ENCODE measurements at places on chromosomes 4 and X. TPM values are rescaled to one million over a fixed set of nuclear protein-coding genes. Genes with fewer than 3 reads are reported as not detected.

Gene TRAM1L1
- 0.57 TPM for total RNA-seq

DNA sequence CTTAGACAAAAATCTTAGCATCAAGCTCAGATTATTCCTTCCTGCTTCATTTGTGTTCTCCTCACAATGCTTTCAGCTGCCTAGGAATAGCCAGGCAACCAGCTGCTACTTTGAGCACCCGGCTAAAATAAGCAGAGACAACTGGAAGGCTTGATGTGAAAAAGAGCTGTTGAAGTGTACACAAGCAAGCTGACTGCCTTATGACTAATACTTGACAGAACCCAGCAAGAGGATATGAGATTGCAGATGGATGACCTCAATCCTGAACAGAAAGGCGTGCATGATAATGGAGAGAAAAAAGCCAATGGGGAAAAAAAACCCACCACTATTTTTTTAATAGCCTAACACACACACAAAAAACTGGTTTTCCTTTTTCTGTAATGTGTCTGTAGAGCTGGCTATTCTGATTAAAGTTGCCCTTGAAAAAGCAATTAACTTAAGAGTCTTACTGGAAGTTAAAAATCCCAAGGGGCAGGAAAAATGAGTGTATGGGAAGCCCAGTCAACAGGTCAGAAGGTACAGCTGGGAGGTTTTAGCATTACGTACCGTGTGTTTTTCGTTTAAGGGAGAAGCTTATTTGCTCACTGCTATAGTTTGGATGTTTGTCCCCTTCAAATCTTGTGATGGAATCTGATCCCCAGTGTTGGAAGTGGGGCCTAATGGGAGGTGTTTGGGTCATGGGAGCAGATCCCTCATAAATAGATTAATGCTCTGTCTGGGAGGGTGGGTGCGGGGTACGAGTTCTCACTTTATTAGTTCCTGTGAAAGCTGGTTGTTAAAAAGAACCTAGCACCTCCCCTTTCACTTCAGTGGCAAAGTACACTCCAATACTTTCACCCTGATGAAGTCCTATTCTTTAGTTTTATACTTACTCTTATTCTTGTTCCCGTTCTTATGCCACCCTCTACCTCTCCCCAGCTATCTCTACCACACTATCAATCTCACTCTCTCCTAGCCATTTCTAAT, 37.1 kb upstream of the HERC6 start:
- DNase-seq, result no peak

Gene SMIM43
- total RNA-seq, result not detected

DNA sequence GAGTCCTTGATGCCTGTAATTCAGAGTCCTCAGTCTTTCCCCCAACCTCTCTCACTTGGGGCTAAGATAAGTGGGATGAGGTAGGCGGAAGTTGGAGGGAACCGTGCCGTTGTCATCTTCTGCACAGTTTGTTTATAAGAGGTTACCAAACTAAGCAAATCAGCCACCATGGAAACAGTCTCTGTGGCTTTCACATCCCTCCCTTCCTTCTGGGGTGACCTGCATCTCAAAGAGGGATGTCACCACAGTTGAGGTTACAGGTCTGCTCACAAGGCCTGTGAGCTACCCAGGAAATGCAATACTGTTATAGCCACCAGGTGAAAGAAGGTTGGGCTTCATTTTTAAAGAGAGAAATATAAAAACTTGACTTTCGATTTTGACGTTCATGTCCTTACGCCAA, 26.3 kb downstream of the RTL5 start:
- DNase-seq, result no peak

DNA sequence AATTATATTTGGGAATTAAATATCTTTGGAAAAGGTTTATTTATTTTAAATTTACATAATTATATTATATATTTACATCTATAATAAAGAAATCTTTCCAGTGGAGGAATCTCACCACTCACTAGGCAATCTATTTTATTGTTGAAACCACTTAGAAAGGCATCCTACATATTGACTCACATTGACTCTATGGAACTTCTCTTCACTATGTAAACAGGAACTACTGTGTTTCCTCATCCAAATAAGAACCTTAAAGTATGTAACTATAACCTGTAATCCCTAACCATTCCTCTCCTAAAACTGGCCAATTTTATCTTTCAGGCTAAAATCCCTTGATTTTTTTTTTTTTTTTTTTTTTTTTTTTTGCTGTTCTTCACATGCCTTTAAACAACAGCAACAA, 268.7 kb downstream of the MAPK10 start:
- no peak for DNase-seq

DNA sequence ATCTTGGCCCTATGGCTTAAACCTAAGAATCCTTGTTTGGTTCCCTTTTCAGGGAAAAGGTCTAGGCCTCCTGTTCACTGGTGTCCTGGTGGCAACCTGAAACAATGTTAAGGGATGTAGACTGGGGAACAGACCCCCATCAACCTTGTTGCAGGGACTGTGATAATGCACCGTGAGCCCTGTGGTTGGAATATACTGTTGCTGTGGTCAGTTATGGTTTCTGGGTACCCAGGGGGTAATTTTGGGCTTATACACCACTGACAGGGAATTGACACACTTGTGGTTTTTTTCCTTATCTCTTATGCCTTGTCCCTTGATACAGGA, 64.0 kb upstream of the WDR1 start:
- DNase-seq, result no peak

GRCh38 chr4:148067301-148067916, 335.5 kb downstream of the ARHGAP10 start:
- DNase-seq, result no peak

GRCh38 chrX:119238557-119238956, 2.5 kb downstream of the PGRMC1 start:
- DNase-seq, result no peak

Gene FAM53A
- 0.49 TPM for total RNA-seq

- no peak for DNase-seq
These were observed 61.5 kb downstream of the HAUS3 start for GRCh38 chr4:2180410-2180809.

Gene CCKAR
- not detected for total RNA-seq

GRCh38 chrX:139811942-139812629, 104.1 kb upstream of the MCF2 start:
- DNase-seq, result no peak

DNA sequence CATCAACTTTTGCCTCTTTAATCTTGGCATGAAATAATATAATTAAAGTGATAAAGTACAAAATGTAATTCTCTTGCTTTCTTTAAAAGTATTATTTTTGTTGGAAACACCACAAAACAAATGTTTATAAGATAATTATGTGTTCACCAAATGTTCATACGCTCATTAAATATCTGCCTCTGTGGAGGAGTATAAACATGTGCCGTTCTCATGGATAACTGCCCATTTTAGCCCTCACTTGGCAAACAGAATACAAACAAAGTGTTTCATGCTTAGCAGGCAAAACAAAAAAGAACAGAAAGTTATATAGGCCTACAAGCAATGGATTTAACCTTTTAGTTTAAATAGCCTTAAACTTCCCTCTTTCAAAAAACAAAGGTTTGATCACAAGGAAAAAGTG, 800.5 kb upstream of the DIAPH2 start:
- no peak for DNase-seq

- DNase-seq, result peak; percentile 71
These were observed 1.4 kb downstream of the HGFAC start for GRCh38 chr4:3442959-3443749.

- no peak for DNase-seq
These were observed 20.0 kb downstream of the TMEM154 start for GRCh38 chr4:152659806-152660205.

DNA sequence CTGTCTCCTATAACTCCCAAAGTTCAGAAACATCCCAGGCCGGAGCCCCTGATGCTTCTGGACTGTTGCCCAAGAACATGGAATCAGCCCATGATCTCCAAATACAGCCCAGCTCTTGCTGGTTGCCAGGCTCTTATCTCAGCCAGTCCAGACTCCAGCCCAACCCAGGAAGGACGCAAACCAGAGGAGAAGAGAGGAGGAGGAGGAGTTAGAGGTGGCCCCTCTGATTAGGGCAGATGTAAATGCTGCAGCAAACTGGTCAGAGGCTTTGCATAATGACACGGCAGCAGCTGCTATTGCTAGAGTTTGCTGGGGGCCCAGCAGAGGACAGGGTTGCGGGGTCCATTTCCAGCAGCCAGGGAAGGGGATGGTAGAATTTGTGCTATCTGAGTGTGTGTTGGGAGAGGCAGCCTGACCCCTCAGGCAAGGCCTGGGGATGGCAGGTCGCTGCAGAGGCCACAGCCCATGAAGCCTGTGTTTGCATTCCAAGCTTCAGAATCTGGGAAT, 4.2 kb upstream of the OTUD5 start:
- no peak for DNase-seq

Gene CFI
- total RNA-seq, result 11.5 TPM

DNA sequence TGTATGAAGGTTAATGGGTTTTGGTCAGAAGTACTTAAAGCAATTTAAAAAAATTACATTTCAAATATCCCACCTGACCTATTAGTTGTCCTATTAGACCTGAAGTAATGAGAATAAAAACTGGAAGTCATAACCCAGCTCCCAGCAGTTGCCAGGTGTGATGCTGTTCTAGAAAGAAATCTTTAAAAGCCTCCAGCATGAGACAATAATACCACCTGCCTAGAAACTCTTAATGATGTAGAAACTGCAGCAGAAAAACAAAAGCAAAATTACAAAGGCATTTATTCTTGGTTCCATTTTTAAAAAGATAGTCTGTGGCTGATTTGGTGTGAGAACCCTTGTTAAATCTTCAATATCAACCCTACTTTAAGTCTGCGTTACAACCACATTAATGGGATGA, 1137.7 kb upstream of the TENM3 start:
- no peak for DNase-seq

DNA sequence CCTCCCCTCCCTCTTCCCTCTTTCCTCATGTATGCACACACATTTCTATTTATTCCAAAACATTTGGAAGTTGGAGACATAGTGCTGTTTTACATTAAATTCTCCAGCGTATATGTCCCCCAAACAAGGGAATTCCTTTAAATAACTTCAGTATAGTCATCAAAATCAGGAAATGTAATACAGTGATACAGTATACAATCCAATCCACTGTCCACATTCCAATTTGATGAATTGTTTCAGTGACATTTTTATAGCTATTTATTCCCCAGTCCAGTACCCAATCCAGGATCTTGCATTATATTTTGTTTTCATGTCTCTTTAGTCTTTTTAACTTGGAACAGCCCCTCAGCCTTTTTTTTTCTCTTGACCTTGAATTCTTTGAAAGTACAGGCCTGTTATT, 233.0 kb downstream of the DKK2 start:
- DNase-seq, result no peak

Gene MAP9
- total RNA-seq, result 7.3 TPM

- DNase-seq, result peak; percentile 91
These were observed at the start of gene YIPF6 for GRCh38 chrX:68498508-68499379. YIPF6 (plus strand) TSS chrX:68499051; CDS start chrX:68499067, 16 bp downstream.

- DNase-seq, result no peak
These were observed 602.2 kb downstream of the IL15 start for GRCh38 chr4:142238589-142238988.

GRCh38 chr4:21952549-21952948, 4.0 kb upstream of the KCNIP4 start:
- no peak for DNase-seq

- no peak for DNase-seq
These were observed 64.4 kb upstream of the CT45A1 start for GRCh38 chrX:135649029-135649428.

- DNase-seq, result no peak
These were observed 88.3 kb upstream of the UNC5C start for GRCh38 chr4:95637043-95637600.

GRCh38 chr4:177546745-177547144, 104.5 kb upstream of the AGA start:
- DNase-seq, result no peak

DNA sequence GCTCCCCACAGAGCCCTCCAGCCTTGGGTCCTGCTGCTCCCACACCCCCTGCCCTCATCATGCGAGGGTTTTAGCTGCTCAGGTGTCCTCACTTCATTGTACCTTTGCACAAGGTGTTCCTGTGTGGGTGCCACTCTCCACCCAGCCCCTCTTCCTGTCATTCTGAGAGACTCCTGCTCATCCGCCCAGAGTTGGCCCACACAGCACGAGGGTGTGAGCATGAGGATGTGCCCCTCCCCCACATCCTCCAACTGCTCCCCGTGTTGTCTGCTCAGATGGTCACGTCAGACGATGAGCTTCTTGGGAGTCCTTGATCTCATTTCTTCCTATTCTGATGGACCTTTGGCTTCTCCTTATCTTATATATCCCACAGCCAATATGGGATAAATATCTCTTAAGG, 53.2 kb downstream of the HTT-AS start:
- no peak for DNase-seq

Gene CT55
- total RNA-seq, result not detected

Gene EFHC2
- 17.5 TPM for total RNA-seq

Gene RAPGEF2
- total RNA-seq, result 42.8 TPM

- DNase-seq, result no peak
These were observed 49.2 kb upstream of the SCRG1 start for GRCh38 chr4:173448103-173448502.

Gene ANXA10
- not detected for total RNA-seq

DNA sequence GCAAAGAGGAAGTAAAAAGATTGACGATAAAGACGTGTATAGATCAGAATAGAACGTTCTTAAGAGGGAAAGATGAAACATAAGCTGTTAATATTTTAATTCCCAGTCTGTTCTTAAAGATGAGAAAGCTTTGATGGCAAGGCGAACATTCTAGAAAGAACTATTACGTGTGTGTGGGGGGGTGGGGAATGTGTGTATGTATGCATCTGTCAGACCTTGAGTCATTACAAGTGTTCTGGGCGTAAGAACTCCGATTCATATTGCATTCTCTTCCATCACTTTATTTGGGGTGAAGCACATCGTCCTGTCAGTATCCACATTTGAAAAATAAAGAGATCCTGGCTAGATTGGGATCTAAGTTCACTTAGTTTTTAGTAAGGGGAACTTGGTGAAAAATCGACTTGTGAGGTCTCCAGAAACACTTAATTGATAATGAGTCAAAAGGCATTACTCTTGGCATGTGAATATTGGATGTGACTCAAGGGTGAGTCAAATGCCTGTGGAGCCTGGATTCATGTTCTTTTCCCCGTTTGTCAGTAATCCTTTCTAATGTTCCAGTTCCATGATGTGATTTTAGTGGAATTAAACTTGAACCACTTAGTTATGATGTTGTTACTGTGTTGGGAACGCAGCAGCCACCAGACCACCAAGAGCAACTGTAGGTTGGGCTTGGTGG, 3.1 kb downstream of the SMS start:
- DNase-seq, result no peak

Gene F11
- total RNA-seq, result not detected

Gene CLGN
- total RNA-seq, result 76.3 TPM

GRCh38 chrX:122248681-122249080, 935.4 kb upstream of the GRIA3 start:
- DNase-seq, result no peak

- no peak for DNase-seq
These were observed 637 bp downstream of the MAMLD1 start for GRCh38 chrX:150363561-150364346.

Data from Right ventricle myocardium inferior (tissue), 1 donor.